ENCODE measurements at places on chromosomes 3 and 15. TPM values are rescaled to one million over a fixed set of nuclear protein-coding genes. Genes with fewer than 3 reads are reported as not detected.

Gene ABI3BP
- total RNA-seq = 23.6 TPM

Gene FSTL1
- total RNA-seq = 243 TPM

Gene SLC9A9
- 4.9 TPM for total RNA-seq

Gene RBPMS2
- 276 TPM for total RNA-seq

Gene GABRA5
- not detected for total RNA-seq

Gene TEX55
- total RNA-seq = not detected

Gene DBR1
- 7.9 TPM for total RNA-seq

GRCh38 chr3:5699313-5699712 lies 511.8 kb downstream of the EDEM1 start:
- no peak overlapping the region for H3K27ac ChIP-seq
- no peaks in the 10 kb centered on the region for H3K4me1 ChIP-seq
- H3K27me3 ChIP-seq = no peaks in the 10 kb centered on the region
- no peak for DNase-seq
- H3K4me3 ChIP-seq = no peak overlapping the region

DNA sequence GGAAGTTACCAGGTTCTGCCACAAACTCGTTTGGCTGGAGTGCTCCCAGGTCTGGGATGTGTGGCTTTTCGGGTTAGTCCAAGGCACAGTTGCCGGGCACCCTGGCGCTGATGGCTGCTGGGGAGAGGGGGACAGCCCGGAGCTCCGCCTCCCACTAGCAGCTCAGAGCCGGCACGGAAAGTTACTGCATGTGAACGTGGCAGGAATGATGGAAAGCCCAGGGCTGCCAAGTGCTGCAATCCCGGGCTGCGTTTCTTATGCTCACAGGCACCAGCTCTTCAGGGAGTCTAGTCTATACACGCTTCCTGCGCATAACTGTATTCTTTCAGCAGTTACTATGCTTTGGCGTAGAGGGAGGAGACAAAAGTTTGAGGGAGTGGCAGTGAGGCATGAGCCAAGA lies 141.8 kb upstream of the ICE2 start:
- H3K27ac ChIP-seq = no peak overlapping the region
- H3K4me1 ChIP-seq = peaks cover 4% of the 10 kb centered on the region
- DNase-seq = no peak
- no peaks in the 10 kb centered on the region for H3K36me3 ChIP-seq

- no peaks in the 10 kb centered on the region for H3K36me3 ChIP-seq
- no peaks in the 10 kb centered on the region for H3K27me3 ChIP-seq
- no peak overlapping the region for H3K4me3 ChIP-seq
- no peak overlapping the region for H3K27ac ChIP-seq
Observed at GRCh38 chr3:131555456-131555855, 52.7 kb upstream of the MRPL3 start.

- no peak overlapping the region for H3K27ac ChIP-seq
- no peak for DNase-seq
- H3K4me1 ChIP-seq = no peaks in the 10 kb centered on the region
- H3K27me3 ChIP-seq = no peaks in the 10 kb centered on the region
Observed at GRCh38 chr15:95698230-95698629, 632.3 kb upstream of the NR2F2 start.

DNA sequence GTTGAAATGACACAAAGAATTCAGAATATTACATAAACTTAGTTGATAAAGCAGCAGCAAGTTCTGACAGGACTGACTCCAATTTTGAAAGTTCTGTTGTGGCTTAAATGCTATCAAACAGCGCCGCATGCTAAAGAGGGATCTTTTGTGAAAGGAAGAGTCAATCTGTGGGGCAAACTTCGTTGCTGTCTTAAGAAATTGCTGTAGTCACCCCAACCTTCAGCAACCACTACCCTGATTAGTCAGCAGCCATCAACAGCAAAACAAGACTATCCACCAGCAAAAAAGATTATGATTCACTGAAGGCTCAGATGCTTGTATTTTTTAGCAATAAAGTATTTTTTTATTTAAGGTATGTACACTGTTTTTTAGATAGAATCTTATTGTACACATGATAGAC lies 14.2 kb downstream of the CRBN start:
- peaks cover 17% of the 10 kb centered on the region for H3K4me1 ChIP-seq
- DNase-seq = no peak
- H3K27me3 ChIP-seq = no peaks in the 10 kb centered on the region
- peaks cover 94% of the 10 kb centered on the region for H3K36me3 ChIP-seq
- no peak overlapping the region for H3K4me3 ChIP-seq
- no peak overlapping the region for H3K27ac ChIP-seq

DNA sequence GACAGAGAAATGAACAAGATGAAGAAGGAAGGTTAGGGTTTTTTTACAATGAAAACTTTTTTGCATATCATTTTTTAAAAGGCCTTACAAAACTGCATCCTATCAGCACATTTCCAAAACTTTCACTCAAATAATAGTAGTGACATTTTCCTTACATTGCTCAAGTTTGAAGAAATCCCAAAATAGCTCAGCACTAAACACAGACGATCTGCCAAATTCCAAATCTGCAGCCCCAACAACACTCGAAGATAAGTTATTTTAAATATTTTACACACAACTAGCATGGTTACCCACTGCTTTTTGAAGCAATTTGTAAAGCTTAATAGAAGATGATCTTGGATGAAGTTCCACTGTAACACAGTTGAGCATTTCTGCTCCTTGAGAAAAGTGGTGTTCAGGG lies 535.6 kb upstream of the ALCAM start:
- H3K27ac ChIP-seq = no peak overlapping the region
- no peak for DNase-seq
- no peaks in the 10 kb centered on the region for H3K4me1 ChIP-seq
- no peaks in the 10 kb centered on the region for H3K27me3 ChIP-seq
- no peak overlapping the region for H3K4me3 ChIP-seq
- no peaks in the 10 kb centered on the region for H3K36me3 ChIP-seq

- H3K27ac ChIP-seq = peak overlapping the region; percentile 90
- H3K4me3 ChIP-seq = peak overlapping the region; percentile 1
- no peaks in the 10 kb centered on the region for H3K36me3 ChIP-seq
- peaks cover 61% of the 10 kb centered on the region for H3K4me1 ChIP-seq
- DNase-seq = no peak
Observed at GRCh38 chr3:71133865-71134264, 449.7 kb downstream of the FOXP1 start.

DNA sequence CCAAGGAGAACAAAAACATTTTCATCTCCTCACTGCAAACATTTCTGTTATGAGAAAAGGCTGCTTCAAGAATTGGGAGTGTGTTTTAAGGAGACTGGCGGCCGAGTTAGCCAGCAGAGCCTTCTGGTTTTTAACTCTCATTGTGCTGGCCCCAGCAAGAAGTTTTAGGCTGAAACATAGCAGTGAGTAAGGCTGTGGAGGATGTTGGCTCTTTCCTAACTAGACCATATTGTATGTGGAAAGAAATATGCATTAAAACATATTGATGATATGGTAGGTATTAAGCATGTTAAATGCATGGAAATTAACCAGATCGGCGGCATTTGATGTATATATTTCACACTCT lies 90.7 kb downstream of the TIGIT start:
- peak overlapping the region; percentile 83 for H3K27ac ChIP-seq
- DNase-seq = no peak
- H3K36me3 ChIP-seq = peaks cover 26% of the 10 kb centered on the region
- H3K4me1 ChIP-seq = peaks cover 53% of the 10 kb centered on the region
- H3K4me3 ChIP-seq = peak overlapping the region; percentile 60

- peak overlapping the region; percentile 92 for H3K4me3 ChIP-seq
- H3K27me3 ChIP-seq = no peaks in the 10 kb centered on the region
- H3K36me3 ChIP-seq = no peaks in the 10 kb centered on the region
- H3K27ac ChIP-seq = peak overlapping the region; percentile 95
- DNase-seq = no peak
- peaks cover 67% of the 10 kb centered on the region for H3K4me1 ChIP-seq
Observed at GRCh38 chr3:12993517-12994356, 79.5 kb downstream of the IQSEC1 start.

DNA sequence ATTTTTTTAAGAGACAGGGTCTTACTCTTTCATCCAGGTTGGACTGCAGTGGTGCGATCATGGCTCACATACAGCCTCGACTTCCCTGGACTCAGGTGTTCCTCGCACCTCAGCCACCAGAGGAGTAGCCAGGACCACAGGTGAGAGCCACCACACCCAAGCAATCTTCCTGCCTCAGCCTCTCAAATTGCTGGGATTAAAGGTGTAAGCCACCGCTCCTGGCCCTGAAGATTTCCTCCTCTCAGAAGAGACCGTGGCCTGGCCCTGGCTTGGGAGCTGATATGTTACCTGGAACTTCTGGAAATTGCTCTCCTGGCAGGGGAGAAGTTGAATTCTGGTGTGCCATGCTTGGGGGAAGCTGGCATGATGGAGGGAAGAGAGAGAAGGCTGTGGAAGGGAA lies 36.2 kb downstream of the PPCDC start:
- H3K27ac ChIP-seq = no peak overlapping the region
- H3K27me3 ChIP-seq = no peaks in the 10 kb centered on the region
